T-cell (primary cell): ENCODE measurements at places on chromosomes 5 and 9.
A peak's percentile ranks its signal among the peaks of the same experiment; 100 is the strongest.

DNA sequence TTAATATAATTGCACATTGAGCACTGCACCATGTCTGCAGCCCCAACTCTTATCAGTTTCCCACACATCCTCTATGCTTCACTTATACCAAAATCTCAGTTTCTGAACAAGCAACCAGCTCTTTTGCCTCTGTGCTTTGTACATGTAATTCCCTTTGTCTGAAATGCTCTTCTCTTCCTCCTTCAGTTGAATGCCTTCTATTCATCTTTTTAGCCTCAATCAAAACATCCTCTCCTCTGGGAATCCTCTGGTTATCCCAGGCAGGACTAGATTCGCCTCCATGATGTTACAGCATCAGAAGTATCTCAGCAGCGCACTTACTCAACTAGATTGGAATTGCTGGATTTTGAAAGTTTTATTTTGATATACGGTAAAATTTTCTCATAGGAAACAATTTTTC lies 143.3 kb downstream of the GAS1 start:
- DNase-seq = no peak

- no peak for DNase-seq
Observed at GRCh38 chr5:14316471-14316870, 173.3 kb downstream of the TRIO start.

GRCh38 chr5:148491015-148491792 lies 107.4 kb downstream of the FBXO38 start:
- no peak for DNase-seq

GRCh38 chr5:163563112-163563511 lies 57.7 kb downstream of the MAT2B start:
- DNase-seq = no peak

DNA sequence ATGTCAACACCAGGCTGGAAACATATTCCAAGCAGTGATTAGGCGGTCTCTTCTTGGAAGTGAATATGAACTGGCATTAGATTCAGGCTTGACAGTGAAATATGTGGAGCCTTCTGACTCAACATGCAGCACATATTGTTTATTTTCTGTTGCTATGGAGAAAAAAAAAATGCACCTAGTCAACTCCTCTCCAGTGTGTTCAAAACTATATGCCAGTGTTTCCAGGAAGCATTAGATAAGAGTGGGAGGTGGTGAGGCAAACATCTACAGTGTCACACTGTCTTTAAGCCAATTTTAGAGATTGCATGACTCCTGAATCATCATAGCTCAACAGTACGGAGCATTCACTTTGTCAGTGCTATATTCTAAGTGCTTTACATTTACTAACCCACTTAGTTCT lies 117.9 kb downstream of the HCN1 start:
- no peak for DNase-seq

DNA sequence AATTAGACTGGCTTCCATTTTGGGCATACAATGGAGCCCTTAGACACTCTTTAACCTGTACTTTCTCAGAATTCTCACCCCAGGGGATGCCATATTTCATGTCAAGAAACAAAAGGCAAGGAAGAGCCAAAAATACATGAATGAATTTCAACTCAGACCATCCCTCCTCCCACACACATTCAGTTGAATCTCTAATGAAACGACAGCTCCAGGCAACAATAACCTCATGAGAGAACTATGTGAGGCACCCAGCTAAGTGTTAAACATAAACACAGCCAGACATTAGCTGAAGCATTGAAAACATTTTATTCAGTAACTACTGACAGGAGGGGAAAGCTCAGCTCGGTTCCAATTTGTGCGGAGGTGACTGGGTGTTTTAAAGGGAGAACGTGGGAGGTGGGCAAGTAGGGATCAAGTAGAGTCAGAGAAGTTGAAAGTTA lies 1359.1 kb upstream of the CDH9 start:
- DNase-seq = no peak

GRCh38 chr9:95460518-95461164 lies 56.1 kb downstream of the PTCH1 start:
- no peak for DNase-seq

DNA sequence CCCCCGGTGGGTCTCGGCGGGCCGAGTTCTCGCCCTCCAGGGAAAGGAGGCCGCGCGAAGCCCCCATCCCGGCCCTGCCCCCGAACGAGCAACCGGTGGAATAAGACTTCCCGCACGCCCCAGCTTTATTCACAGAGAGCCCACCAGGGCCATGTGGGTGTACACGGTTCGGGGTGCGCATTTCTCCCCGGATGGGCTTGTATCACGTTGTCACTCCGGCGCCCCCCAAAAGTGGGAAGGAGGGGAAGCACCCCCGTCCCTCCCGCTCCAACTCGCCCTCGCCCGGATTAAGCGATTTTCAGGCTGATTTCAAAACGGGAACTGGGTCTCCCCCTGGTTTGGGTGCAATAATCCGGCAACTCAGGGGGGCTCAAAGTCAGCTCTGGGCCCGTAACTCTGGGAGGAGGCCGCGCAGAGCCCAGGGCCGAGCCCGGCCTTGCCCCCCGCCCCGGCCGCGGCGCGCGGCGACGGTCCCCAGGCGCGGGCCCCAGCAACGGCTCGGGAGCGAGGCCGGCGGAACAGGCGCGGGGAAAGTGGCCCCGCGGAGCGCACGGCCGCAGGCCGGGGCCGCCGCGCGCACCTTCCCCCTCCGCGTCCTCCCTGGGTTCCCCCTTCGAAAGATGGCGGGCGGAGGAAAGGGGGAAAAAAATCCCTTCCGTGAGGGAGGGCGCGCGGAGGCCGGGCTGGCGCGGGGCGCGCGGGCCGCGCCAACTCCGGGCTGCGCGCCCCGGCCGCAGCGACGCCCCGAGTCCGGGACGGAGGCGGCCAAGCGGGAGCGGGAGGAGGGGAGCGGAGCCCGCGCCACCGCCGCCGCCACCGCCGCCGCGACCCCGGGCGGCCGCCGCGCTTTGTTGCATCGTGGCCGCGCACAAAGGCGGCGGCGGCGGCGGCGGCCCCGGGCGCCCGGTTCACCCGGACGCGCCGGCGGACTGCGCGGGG lies 644 bp downstream of the BRD3 start:
- peak; percentile 29 for DNase-seq
